ENCODE measurements at places on chromosomes 7 and 10.

DNA sequence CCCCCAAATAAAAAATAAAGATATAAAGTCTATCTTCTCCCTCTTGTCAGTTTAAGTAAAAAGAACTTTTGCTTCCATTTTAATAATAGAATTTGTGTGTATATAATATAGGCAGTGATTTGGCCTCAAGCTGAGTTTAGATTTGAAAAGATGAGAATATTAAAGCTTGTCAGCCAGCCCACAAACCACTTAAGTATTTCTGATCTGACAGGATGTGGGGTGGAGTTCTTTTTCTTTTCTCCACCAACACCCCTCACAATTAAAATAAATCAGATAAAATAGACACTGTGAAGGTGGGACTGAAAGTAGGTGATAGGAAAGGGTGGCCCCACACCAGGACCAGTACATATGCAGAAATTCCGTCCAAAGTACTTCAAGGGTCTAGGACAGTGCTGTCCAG lies 714.1 kb downstream of the AUTS2 start:
- DNase-seq, result no peak

- no peak for DNase-seq
These were observed 83.1 kb downstream of the FZD1 start for GRCh38 chr7:91347290-91347689.

GRCh38 chr7:149090397-149091195 lies at the start of gene ZNF786:
Gene ZNF786 (minus strand): TSS chr7:149090718. CDS start chr7:149090640, 78 bp downstream.
- DNase-seq, result peak; percentile 93

DNA sequence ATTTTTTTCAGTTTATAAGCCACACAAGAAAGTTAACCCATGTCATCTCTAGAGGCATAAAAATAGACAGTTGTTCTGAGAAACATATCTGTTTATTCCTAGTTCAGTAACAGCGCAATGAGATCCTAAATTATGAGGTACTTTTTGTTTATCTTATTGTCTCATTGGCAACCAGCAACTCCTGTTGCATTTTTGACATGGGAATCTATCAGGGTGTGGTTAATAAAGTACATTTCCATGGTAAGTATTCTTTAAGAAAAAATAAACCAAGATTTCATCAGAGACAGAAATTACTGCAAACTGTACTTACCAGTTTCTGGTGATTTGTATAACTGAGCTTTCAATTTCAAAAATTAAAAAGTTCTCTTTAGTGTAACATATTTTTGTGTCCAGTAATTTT lies 9.0 kb downstream of the FAS start:
- DNase-seq, result no peak

GRCh38 chr10:97499561-97500296 lies 1.0 kb downstream of the UBTD1 start:
- peak; percentile 89 for DNase-seq

DNA sequence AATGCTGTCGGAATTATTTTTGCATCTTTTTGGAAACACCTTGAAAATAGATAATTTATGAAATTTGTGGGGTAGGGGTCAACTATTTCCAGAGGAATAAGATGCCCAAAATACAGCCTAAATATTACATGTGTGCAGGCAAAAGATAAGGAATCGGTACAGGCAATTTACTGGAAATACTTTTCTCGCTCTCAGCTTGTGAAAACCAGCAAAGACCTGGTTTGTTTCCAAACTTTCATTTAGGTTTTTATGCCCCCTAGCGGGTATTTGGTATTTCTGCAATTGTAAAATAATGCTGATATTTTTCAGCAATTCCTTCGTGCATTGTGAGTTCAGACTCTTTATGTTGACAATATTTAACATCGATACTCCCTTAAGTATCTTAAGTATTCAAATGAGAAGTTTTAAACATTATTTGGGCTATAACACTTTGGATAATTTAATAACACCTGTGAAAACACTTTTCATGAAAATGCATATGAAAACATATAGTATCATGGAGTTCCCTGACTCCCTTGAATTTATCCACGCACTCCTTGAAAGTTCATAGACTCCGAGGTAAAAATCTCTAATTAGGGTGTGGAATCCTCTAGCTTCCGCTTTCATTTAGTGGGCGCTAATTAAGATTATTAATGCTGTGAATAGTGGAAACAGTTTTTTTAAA lies 132.4 kb downstream of the TSPAN12 start:
- no peak for DNase-seq

GRCh38 chr10:32501906-32502305 lies 56.0 kb downstream of the CCDC7 start:
- DNase-seq, result no peak

- DNase-seq, result no peak
These were observed 54.5 kb downstream of the ORC5 start for GRCh38 chr7:104153287-104153686.

DNA sequence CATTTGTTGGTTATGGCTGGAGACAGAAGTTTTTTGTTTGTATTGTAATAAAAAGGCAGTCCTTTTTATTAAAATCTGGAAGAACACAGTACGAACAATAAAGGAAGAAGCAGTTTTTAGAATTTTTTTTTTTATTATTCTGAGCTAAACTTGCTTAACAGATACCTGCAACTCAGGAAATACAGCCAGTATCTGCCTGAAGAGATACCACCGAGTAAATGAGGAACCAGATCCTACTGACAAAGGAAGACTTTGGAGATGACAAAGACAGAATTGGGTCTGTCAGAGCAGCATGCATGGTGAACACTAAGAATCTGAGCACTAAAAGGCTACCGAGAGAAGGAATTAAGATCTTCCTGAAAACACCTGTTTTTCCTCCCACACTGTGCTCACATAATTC lies 1335.9 kb upstream of the SORCS1 start:
- no peak for DNase-seq

DNA sequence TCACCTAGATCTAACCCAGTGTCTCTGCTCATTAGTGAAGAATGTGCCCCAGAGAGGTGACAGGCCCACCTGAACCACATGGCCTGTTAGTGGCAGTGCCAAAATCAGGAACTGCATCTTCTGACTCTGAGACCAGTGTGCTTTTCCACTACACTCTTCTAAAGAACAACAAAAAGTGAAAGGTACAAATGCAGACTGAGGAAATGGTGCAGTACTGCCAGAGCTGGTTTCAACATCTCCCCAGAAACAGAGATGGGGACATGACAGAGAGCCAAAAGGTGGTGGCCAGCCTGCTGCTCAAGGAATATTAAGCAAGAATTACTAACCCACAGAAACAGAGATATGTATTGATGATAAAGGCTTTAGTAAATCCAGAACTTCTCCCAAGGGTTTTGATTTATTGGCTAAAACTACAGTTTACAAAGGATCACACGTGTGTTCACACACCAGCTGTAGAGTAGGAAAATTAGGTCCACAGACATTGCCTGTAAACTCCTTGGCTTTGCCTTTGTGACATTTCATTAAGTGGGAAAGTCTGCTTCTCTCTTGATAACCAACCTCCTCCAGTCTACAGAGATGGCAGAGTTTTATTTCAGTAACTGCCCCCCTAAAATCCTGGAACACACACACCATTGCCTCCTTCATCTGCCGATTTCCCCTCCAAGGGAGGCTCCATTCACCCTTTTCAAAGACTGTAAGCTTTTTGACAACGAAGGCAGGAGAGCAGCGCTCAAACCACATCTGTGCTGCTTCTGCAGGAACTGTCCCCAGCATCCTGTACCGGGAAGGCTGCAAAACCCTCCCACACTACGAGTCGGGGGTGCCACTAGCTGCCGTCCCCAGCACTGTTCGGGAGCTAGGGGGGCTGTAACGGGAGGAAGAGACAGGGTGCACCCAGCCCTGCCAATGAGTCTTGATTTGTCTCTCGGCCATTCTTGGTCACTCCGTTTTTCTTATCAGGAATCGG lies 29.8 kb downstream of the GSDME start:
- DNase-seq, result no peak

- DNase-seq, result no peak
These were observed 69.7 kb downstream of the VCL start for GRCh38 chr10:74067373-74068352.

- no peak for DNase-seq
These were observed 17.6 kb downstream of the SLF2 start for GRCh38 chr10:100930368-100930767.

- DNase-seq, result no peak
These were observed 4.3 kb downstream of the SNX8 start for GRCh38 chr7:2309889-2310331.

DNA sequence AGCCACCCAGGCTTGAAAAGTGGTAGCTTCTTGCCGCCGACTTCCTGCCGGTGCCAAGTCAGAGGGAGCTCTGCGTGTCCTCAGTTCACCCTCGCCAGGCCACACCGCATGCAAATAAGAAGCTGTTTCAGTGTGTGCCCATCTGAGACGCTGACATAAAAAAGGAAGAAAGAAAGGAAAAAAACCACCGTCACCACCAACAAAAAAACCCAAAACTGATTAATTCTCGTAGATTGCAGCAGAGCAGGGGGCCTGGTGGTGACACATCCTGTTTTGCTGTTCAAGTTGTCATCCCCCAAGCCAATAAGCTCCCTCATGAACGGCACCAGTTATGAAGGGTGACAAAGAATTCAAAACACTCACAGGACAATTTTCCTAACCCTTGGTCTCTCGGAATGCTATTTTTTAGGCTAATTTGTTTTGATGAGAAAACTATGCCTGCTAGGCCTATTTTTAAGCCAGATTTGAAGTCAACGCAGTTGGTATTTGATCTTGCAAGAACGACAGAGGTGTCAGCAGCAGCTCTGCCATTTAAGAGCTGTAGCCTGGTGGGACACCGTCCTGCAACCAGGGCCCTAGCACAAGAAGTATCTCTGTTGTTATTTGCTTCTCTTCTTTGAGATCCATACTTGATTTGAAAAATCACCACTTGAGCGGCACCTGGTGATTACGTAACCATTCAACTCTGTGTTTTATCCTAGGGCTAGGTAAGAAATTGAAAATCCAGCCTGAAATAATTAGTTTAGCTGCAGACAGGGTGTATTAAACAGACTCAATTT lies 145.6 kb downstream of the PFKFB3 start:
- DNase-seq, result peak; percentile 73

DNA sequence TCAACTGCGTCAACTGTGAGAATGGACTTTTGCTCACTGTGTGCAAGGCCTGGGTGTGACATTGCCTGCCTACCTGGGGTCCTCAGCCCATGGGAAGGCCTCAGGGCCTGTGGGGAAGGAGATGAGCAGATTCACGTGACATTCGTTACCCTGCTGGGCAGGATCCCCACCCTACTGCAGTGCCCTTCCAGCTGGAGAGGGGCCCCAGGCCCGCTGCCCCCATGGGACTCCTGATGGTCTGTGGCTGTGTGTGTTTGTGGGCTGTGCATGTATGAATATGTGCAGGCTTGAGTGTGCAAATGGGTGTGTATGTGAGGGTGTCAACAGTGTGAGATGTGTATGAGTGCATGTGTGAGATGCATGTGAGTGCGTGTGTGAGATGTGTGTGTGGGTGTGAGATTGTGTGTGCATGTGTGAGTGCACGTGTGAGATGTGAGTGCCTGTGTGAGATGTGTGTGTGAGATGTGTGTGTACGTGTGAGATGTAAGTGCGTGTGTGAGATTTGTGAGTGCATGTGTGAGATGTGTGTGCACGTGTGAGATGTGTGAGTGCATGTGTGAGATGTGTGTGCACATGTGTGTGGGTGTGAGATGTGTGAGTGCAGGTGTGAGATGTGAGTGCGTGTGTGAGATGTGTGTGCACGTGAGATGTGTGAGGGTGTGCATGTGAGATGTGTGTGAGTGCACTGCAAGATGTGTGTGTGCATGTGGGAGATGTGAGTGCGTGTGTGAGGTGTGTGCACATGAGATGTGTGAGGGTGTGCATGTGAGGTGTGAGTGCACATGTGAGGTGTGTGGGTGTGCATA lies 29.7 kb downstream of the PPIF start:
- DNase-seq, result no peak

DNA sequence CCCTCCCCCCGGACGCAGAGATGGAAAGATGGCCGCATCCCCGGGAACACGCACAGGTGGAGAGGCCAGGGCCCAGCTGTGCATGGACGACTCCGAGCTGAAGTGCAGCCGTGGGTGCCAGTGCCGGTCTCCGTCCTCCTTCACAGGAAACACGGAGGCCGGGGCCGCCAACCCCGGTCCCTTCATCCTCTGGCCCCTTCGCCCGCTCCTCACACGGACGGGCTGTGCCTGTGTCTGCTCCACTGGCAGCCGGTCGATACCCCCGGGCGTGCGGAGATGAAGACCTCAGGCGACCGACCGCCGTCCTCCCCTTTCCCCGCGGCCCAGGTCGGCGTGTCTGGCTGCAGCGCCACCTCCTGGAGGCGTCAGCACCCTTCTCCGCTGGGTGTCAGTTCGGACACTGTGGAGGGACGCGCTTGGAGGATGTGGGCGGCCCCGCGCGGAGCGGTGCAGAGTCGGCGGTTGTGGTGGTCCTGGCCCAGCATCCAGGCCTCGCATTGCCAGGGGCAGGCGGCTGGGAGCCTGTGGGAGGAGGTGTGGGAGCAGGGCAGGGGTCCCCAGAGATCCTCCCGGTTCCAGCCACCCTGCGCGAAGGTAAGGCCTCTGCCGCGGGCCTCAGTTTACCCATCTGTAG lies 9.9 kb downstream of the ZNF511 start:
- DNase-seq, result peak; percentile 80

DNA sequence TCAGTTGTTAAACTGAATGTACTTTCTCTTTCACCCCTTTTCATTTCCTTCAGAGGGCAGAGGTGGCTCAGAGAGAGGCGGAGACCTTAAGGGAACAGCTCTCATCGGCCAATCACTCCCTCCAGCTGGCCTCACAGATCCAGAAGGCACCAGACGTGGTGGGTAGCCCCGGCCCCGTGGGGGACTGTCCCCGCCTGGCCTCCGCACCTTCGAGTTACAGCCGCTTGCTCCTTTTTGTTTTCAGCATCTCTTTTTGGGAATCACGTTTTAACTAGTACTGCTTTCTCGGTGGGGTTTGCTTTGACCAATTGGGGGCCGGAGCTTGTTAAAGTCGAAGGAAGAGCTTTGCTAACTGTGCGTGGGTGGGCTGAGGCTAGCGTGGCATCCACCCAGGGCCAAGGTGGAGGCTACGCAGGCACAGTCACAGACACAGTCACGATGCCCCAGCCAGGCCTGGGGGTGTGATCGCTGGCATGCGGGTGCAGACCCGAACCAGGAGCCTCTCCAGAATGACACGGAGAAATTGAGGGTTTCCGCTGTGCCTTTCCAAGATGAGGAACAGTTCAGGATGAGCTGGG lies 116.2 kb upstream of the SH2B2 start:
- DNase-seq, result no peak

DNA sequence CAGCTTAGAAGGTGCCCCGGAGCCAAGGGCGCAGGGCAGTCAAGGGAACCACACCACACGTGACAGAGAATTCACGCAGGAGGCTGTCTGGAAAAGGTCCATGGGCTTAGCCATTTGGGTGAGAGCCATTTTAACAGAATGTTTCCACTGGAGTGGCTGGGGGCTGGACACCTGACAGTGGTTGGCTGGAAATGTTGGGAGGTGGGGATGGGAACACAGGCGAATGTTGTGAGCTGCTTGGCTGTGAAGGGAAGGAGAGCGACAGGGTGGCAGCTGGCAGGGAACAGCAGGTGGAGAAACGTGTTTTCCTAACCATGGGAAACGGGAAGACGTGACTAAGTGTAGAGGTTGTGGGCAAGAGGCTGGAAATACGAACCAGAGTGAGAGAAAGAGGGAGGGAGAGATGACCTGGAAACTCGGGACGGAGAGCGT lies 100.5 kb upstream of the ZNF32 start:
- no peak for DNase-seq

GRCh38 chr7:2602406-2603043 lies 29.3 kb upstream of the TTYH3 start:
- DNase-seq, result no peak

- DNase-seq, result no peak
These were observed 478.0 kb downstream of the KCNMA1 start for GRCh38 chr10:77159538-77160110.

Data from Right ventricle myocardium inferior (tissue), 1 donor.